ENCODE measurements at places on chromosomes 1 and 21. TPM values are rescaled to one million over a fixed set of nuclear protein-coding genes. Genes with fewer than 3 reads are reported as not detected.
A peak's percentile ranks its signal among the peaks of the same experiment; 100 is the strongest.

DNA sequence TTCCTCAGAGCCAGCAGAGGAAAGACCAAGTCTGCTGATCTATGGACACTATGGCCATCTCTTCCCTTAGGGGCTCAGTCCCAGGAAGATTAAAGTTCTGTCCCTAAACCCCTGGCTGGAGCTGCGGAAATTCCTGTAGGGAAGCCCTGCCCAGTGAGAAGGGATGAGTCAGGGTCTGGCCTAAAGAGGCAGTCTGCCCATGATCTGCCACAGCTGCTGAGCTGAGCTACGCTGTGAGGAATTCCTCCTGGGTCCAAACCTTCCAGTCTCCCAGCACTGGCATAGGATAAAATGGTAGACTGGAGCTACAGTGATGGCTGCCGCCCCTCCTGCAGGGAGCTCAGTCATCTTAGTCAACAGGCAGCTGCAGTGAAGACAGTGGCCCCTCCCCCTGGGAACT lies 213.7 kb downstream of the BRINP2 start:
- peak; percentile 86 for DNase-seq

- DNase-seq: no peak
These were observed 44.8 kb upstream of the KCND3 start for GRCh38 chr1:112034277-112034676.

DNA sequence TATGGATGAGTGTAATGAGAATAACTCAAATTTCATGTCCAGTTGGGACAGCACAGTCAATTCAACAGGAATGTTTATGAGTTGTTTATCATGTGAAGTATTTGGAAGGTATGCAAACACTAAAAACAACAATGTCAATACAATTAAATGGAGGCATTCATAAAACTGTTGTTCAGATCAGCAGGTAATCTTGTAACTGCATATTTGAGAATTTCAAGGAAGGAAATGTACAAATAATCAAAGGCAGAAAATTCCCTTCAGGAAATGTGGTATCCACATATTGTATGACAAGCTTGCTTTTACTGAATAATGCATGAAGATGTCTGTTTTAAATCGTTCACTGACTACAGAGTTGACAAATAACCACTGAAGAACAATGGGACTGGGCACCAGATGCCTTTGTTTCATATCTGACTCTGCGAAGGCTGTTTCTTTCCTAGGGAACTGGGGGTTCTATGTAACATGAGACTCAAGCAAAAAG lies 198.3 kb downstream of the LTN1 start:
- DNase-seq: no peak

- no peak for DNase-seq
These were observed 10.7 kb upstream of the ERICH3 start for GRCh38 chr1:74684301-74684700.

DNA sequence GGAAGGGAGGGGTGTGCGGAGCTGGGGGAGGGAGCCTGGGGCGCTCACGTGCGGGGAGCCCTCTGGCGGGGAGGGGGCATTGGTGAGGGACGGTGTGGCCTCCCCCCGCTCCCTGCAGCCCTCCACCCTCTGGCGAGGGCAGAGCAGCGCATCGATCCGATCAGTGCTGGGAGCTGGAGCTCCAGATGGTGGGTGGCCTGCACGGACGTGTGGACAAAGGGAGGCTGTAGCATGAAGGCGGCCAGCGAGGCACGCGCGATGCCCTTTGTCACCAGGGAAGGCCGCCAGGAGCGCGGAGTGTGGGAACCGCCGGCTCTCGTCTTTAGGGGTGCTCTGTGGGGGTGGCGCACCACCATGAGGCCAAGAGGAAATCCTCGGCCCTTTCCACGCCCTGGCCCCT lies 5.4 kb upstream of the HES5 start:
- DNase-seq: no peak

- no peak for DNase-seq
These were observed 17.5 kb upstream of the CITED4 start for GRCh38 chr1:40879482-40880175.

- DNase-seq: no peak
These were observed 197.1 kb downstream of the AJAP1 start for GRCh38 chr1:4851385-4852065.

GRCh38 chr1:207077470-207078377 lies 10.9 kb upstream of the C4BPB start:
- peak; percentile 75 for DNase-seq

DNA sequence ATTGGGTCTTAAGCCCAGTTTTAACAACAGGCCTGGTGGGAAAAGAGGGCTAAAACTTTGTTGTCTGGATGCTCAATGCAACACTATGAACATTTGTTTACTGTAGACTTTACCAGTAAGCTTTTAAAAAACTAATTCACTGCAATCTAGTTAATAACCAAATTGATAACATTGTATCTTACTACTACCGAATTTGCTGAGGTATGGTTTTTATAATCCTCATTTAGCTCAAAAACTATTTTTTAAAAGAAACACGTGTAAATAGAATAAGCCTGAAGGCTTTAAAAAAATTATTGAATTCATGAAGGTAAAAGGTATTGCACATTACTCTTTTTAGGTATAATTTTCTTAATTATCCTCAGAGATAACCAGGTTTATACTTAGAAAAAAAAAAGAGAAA lies 500.6 kb downstream of the RWDD3 start:
- DNase-seq: no peak

GRCh38 chr1:60809204-60809980 lies 273.0 kb upstream of the NFIA start:
- no peak for DNase-seq

GRCh38 chr1:98340511-98340910 lies 321.0 kb upstream of the SNX7 start:
- peak; percentile 34 for DNase-seq

DNA sequence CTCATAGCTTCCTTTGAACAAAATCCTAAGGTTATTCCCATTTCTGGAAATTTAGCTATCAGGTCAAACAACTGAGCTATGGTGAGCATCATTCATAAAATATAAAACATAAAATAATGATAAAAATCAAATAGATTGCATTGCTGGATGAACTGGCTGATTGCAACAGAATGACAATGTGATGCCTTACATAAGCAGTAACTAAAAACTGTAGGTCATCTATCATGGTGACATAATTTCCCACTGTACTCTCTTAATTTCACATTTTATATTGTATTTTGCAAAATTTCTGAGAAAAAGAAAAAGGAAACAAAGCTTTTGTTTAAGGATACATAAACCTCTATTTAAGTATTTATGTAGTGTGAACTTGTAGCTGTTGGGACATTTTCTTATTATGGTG lies 4.6 kb downstream of the PTGER3 start:
- no peak for DNase-seq

GRCh38 chr1:245995474-245995873 lies 511.6 kb downstream of the SMYD3 start:
- no peak for DNase-seq

Gene OR6N1
- not detected for polyA plus RNA-seq

Gene CD5L
- polyA plus RNA-seq: not detected

Data from GM23248 (cell line).